Activated T-cell treated with anti-CD3 and anti-CD28 coated beads for 48 hours (primary cell): ENCODE measurements at places on chromosomes 13 and 19.

DNA sequence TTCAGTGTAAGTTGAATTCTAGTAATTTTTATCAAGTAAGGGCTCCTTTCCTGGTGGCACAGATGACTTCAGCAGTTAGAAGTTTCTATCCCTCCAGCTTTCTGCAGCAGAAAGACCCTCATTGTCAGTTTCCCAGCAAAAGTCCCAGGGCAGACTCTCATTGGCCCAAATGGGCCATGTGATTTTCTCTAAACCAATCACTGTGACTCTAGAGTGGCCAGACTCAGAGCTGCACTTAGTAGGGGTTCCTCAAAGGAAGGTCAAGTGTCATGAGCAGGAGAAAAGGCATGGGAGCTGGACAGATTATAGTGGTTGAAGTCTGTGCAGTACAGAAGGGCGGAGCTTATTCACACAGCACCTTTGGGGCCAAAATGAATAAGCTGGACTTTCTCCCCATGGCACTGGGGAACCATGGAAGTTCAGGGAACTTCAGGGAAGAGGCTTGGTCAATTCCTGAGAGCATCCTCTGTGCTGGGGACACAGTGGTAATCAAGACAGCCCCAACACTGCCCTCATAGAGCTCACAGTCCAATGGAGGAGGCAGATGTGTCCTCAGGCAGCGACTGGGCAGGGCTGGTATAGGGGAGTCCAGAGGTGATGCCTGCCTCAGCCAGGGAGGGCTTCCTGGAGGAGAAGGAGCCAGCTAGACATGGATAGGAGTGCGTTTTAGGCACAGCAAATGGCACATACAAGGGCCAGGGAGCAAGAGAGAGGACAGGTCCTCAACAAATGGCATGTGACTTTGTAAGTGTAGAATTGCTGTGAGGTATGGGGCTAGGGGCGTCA, 18.3 kb downstream of the CKM start:
- no peak for DNase-seq

GRCh38 chr13:109301276-109301675, 485.1 kb downstream of the IRS2 start:
- no peak for DNase-seq

DNA sequence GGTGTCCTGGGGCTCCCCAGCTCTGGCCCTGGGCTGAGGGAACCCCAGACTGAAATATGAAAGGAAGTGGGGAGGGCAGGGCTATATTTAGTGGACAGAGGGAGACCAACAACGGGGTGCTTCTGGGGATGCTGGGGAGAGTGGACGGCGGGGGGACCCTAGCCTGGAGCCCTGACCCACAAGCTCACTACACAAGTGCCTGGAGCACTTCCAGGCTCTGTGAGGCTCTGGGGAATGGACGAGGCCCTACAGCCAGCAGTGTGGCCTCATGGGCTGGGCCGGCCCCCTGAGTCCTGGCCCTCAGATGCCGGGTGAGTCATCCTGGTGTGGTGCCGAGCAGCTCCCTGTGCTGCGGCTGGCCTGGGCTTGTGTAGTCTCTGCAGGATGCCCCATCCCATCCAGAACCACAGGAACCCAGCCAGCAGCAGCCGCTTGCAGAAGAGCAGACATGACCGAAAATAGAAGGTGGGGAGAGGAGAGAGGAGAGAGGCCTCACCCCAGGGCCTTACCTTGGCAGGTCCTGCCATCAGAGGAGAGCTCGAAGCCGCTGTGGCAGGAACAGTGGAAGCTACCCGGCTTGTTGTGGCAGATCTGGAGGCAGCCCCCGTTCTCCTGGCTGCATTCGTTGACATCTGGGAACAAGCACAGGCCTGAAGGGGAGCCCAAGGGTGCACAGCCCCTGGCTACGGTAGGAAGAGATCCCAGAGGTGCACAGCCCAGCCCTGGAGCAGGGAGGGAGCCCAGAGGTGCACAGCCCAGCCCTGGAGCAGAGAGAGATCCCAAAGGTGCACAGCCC, 26.1 kb downstream of the GAS6 start:
- DNase-seq: no peak

DNA sequence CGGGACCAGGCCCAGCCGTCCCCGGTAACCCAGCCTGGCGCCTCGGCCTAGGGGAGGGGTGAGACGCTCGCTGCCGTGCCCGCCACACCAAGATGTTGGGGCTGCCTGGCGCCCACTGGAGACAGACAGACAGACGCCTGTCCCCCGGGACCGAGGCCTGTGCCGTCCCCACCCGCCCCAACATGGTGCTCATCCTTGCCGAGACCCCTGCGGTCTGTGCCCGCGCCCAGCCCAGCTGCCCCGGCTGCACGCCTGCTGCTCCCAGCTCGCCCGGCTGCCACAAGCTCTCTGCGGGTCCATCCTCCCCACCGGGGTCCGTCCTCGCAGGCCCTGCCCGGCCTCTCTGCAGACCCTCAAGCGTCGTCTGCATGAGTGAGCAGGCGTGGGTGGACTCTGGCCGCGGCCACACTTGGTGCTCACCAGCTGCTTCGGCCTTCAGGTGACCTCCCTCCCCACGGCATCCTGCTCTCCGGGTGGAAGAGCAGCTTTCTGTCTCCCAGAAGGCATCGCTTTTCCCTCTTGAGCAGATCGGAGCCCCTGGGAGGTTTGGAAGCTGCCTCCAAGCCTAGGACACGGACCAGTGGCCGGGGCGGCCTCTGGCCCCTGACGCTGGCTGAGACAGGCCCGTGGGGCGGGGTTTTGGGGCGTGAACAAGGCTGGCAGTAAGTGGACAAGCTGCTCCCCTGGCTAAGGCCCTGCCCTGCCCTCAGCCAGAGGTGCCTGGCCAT, 6.7 kb upstream of the TMPRSS9 start:
- no peak for DNase-seq

- DNase-seq: no peak
These were observed 26.5 kb downstream of the SH3GL1 start for GRCh38 chr19:4373601-4374497.

GRCh38 chr19:1254081-1254527, 5.7 kb downstream of the MIDN start:
- DNase-seq: no peak

DNA sequence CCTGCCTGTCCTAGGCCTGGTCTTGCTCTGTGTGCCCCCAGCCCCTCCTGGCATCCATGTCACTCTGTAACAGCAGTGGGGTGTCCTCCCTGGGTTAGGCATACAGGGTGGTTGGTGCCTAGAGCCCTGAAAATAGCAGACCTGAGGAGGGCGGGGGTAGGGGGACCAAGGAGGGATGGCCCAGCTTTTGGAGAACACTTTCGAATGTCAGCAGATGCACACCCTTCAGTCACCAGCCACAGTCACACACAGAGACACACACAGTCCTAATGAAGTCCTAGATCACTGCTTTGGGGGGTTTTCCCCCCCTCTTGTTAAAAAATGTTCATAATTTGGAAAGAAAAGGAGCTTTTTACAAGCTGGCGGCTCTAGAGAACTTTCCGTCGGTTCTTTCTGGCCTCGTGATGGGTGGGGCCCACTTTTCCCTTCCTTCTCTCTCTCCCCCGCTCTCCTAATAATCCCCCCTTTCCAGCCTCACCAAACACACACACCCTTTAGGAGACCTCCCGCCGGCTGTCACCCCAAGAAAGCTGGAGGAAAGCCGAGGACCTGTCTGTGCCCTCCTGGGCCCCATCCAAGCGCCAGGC, 47.9 kb downstream of the LYL1 start:
- no peak for DNase-seq

DNA sequence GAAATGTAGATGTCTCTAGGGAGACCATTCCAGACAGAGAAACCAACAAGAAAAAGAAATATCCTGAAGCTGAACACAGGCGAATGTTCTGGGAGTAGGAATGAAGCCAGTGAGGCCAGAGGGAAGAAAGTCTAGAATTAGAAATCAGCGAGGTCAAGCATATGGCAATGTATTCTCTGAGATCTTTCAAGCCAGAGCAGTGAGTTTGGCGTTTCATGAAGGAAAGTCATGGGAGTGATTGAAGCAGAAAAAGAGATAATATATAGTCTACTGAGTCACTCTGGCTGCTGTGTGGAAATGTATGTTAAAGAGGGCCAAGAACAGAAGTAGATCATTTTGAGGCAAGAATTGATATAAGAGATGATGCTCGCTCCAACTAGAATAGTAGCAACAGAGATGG, 576.0 kb downstream of the PCDH17 start:
- DNase-seq: no peak

- DNase-seq: no peak
These were observed 692.8 kb upstream of the SGCG start for GRCh38 chr13:22487932-22488331.

GRCh38 chr13:89678466-89679121, 1668.9 kb upstream of the MIR17HG start:
- DNase-seq: no peak

DNA sequence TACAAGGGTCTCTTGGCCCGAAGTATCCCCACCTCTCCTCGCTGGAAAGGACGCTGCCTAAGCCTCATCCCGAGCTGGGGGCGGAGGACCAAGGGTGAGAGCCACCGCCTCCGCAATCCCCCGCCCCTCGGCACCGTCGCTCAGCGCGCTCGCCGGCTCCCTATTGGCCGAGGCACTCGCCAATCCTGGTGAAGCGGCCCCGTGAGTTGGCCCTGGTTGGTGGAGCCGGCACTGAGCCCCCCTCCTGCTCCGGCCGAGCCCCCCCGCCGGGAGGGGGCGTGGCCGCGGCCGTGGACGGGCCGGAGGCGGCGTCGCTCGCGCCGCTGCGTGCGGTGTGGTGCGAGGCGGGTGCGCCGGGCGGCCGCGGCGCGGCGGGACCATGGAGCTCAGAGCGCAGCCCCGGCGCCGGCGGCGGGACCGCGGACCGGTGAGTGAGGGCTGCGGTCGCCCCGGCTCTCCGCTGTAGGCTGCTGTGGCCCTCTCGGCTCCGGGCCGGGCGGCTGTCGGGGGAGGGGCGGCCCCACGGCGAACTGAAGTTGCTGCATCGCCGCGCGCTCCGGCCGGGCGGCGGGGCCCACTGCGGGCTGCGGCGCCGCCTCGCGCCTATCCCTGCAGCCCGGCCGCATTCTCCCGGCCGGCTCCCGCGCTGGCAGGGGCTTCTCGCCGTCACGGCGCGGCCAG, at the start of gene WASF3:
WASF3 (plus strand) TSS at position 291 of the 681 bp plus-strand sequence. CDS start 84,588 bp downstream, outside the sequence.
- peak; percentile 36 for DNase-seq

GRCh38 chr13:99894840-99895443, 76.6 kb downstream of the ZIC5 start:
- DNase-seq: no peak

- DNase-seq: no peak
These were observed 334.2 kb downstream of the KLF12 start for GRCh38 chr13:73800011-73800410.

DNA sequence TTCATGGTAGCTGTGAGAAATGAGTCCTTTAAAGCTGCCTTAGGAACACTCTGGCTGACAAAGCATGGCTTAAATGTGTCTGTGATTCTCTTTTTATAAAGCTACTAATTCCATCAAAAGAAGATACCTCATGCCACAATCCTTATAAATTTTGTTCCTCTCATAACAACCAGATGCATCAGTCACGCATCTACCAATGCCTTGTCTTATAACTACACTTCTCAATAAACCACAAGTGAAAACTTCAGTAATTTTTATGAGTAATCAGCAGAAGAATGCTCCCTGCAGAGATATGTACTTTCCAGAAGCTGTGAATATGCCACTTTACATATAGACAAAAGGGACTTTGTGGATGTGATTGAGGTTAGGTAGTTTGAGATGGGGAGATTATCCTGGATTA, 147.8 kb downstream of the SUCLA2 start:
- no peak for DNase-seq

- no peak for DNase-seq
These were observed 37.0 kb downstream of the CERS4 start for GRCh38 chr19:8245869-8246835.

- no peak for DNase-seq
These were observed 311.3 kb downstream of the FGF14 start for GRCh38 chr13:102090532-102090931.

GRCh38 chr13:46386392-46387063, 524 bp downstream of the RUBCNL start:
- DNase-seq: no peak

- peak; percentile 41 for DNase-seq
These were observed 637.6 kb upstream of the ARGLU1 start for GRCh38 chr13:107205318-107206104.

GRCh38 chr19:47398707-47399597, 20.4 kb downstream of the MEIS3 start:
- DNase-seq: no peak

GRCh38 chr13:76939215-76939614, 9.1 kb upstream of the ACOD1 start:
- no peak for DNase-seq

DNA sequence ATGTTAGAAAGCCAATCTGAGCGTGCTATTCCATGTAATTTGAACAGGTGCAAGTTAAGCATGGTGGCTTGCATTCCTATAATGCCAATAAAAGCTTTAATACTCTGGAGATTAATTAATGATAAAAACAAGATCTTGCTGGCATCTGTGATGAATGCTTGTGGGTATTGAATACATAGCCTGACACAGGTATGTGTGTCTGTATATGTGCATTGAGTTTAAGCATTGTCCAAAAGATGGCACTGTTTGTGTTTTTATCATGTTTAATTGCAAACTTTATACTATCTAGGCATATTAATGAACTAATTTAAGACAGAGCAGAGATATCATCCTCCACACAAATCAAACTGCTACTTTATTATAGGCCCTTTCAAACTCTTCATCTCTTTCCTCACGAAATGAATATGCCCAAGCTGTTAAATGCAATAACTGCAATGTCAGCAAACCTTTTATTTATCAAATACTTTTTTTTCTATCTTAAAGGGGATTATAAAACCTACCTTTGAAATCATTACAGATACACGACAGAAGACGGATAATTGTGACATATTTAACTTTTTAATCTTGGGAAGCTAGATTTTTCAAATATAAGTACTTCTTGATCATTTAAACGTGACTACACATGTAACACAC, 86.5 kb downstream of the TNFSF11 start:
- DNase-seq: no peak

DNA sequence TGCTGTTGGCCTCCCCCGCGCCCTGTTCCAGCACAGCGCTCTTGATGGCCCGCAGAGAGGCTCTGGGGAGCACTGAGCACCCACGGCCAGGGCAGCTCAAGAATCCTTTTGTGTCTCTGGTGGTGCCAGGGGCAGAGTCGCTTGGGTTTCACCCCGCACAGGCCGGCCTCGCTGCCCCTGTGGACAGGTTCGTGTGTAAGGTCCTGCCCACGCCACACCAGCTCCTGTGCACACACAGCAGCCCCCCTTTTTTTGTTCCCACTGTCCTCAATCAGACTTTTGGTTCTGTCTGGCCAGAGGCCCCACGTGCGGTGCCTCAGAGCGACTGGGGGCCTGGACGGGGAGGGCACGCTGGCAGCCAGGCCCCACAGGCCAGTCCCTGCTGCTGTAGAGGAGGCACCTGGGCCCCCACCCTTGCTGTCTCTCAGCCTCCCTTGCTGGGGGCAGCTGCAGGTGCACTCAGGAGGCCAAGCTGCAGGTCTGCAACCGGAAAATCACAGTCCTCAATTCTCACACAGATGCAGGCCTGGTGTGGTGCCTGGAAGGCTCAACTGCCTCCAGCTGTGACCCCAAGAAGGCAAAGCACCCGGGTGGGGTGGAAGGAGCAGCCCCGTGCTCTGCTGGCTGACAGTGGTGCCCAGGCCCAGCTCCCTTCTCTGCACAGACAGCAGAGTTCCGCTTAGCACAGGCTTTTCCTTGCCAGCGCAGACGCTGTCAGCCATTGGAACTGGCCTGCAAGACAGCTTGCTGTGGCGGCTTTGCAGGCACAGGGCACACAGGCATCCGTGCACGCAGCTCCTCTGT, 12.6 kb upstream of the F7 start:
- DNase-seq: no peak

- DNase-seq: no peak
These were observed 10.5 kb downstream of the ZNF160 start for GRCh38 chr19:53092723-53093122.

GRCh38 chr19:4908781-4909155, 533 bp upstream of the UHRF1 start:
- DNase-seq: no peak
